Regular cardiac myocyte (primary cell): ENCODE measurements at places on chromosomes 16 and 17. TPM values are rescaled to one million over a fixed set of nuclear protein-coding genes. Genes with fewer than 3 reads are reported as not detected.

The CLEC3A gene
- not detected in 2 replicates for total RNA-seq

The OR4D1 gene
- total RNA-seq: not detected in 2 replicates

The CTRB2 gene
- not detected in 2 replicates for total RNA-seq

The PYCARD gene
- 26.2 and 40.5 TPM in 2 replicates for total RNA-seq

The KRTAP1-1 gene
- under 0.01 TPM in 1 of 2 replicates, not detected in the other for total RNA-seq
